Thyroid gland (tissue), 4 donors: ENCODE measurements at places on chromosomes 2 and 18.

DNA sequence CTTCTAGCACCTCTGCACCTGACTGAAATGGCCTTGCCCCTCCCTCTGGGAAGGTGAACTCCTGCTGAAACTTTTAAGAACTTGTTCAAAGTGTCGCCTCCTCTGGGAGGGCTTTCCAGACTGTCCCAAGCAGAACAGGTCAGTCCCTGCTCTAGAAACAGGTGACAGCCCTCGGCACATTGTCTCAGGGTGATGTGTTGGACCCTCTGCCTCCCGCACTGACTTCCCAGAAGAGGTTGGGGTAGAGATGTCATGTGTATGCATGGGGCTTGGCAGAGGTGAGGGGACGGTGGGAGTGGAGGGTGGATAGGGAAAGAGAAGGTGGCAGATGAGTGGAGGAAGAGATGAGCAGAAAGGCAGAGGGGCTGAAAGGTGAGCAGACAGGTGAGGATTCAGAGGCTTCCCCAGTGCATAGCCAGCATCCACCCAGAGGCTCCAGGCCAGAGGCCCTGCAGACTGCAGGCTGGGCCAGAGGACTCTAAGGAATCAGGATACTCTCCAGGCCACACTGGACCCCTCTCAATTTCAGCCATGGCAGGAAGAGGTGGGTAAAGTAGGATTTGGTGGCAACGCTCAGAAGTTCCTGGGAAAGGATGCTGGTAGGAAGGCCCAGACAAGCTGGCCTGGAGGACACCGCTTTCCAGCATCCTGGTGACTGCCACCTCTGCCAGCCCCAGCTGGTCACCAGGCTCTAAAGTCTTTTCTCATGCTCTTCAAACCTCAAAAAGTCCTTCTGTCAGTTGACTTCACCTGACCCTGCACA is 24.8 kb upstream of the TNS1 start:
- H3K27me3 ChIP-seq, result no peaks in the 10 kb centered on the region
- peak overlapping the region; percentile 52 for H3K27ac ChIP-seq
- no peak overlapping the region for H3K4me3 ChIP-seq
- no peaks in the 10 kb centered on the region for H3K36me3 ChIP-seq

GRCh38 chr2:14601156-14601770 is 31.3 kb upstream of the LRATD1 start:
- no peak overlapping the region for H3K4me3 ChIP-seq
- no peak overlapping the region for H3K27ac ChIP-seq
- H3K36me3 ChIP-seq, result no peaks in the 10 kb centered on the region
- H3K4me1 ChIP-seq, result no peaks in the 10 kb centered on the region

- no peak overlapping the region for H3K4me3 ChIP-seq
- no peak for DNase-seq
- H3K27me3 ChIP-seq, result no peaks in the 10 kb centered on the region
- H3K4me1 ChIP-seq, result peaks cover 4% of the 10 kb centered on the region
- H3K36me3 ChIP-seq, result no peaks in the 10 kb centered on the region
These were observed 150.1 kb downstream of the ARHGAP28 start for GRCh38 chr18:6879508-6880195.

- H3K4me1 ChIP-seq, result peaks cover 19% of the 10 kb centered on the region
- H3K27ac ChIP-seq, result no peak overlapping the region
- H3K27me3 ChIP-seq, result no peaks in the 10 kb centered on the region
- H3K36me3 ChIP-seq, result no peaks in the 10 kb centered on the region
- H3K4me3 ChIP-seq, result no peak overlapping the region
- no peak for DNase-seq
These were observed 4.1 kb upstream of the PRKCE start for GRCh38 chr2:45647356-45647755.

GRCh38 chr2:215697496-215697895 is 261.6 kb upstream of the FN1 start:
- DNase-seq, result no peak
- no peak overlapping the region for H3K27ac ChIP-seq
- H3K4me1 ChIP-seq, result peaks cover 17% of the 10 kb centered on the region
- no peak overlapping the region for H3K4me3 ChIP-seq

GRCh38 chr2:185318271-185318724 is 420.3 kb upstream of the FSIP2 start:
- no peaks in the 10 kb centered on the region for H3K27me3 ChIP-seq
- no peak overlapping the region for H3K4me3 ChIP-seq
- H3K4me1 ChIP-seq, result no peaks in the 10 kb centered on the region
- no peaks in the 10 kb centered on the region for H3K36me3 ChIP-seq
- no peak for DNase-seq

DNA sequence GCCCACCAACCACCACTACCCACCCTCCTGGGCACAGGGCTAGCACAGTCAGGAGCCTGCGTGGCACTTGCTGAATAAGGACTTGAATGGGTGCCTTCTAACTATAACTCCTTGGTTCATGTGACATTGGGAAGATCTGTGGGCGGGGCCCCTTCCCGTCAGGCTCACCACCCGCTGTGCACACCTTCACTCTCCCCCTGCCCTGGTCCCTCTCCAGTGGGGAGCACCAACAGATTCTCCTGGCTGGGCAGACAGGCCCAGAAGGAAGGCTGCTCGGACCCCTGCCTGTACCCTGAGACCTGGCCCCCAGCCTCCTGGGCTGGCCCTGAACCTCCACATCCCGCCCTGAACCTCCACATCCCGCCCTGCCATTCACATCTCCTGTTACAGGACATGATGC is 33.4 kb upstream of the POMC start:
- DNase-seq, result no peak
- no peaks in the 10 kb centered on the region for H3K4me1 ChIP-seq
- no peaks in the 10 kb centered on the region for H3K36me3 ChIP-seq

DNA sequence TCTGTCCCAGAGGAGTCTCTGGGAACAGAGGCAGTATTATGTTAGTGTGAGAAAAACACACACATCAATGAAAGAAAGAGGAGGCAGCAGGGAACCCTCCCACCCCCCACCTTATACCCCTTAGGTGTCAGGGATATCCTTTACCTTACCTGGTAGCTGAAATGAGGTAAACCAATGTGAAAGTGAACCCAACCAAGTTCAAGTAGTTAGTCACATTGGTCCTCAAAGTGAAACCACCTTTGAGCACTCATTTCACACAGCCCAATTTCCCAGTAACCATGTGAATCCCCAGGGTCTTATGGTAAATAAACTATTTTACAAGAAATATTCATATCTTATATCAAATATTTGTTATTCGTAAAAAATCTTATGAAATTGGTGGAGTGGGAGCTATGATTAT is 377.8 kb downstream of the LRATD1 start:
- no peak overlapping the region for H3K27ac ChIP-seq
- no peaks in the 10 kb centered on the region for H3K36me3 ChIP-seq
- DNase-seq, result no peak
- no peak overlapping the region for H3K4me3 ChIP-seq
- H3K27me3 ChIP-seq, result no peaks in the 10 kb centered on the region

DNA sequence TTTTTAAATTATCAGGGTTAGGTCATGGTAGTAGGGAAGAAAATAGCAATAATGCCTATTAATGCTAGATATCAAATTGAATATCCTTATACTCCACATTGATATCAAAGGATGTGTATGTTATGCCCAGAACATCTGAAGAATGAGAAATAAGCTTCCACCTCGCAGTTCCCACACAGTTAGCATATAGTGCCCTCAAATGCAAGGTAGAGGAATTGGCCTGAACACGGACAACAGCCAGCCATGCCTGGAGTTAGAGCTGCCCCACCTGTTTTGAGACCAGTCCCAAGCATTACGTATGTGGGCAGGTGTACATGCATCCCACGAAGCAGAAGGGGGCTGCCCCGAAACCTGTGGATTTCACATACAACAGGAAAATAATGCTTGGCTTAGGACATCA is 79.6 kb downstream of the SUMO1 start:
- H3K27me3 ChIP-seq, result no peaks in the 10 kb centered on the region
- H3K27ac ChIP-seq, result no peak overlapping the region
- DNase-seq, result no peak
- no peaks in the 10 kb centered on the region for H3K36me3 ChIP-seq

GRCh38 chr2:136764452-136765255 is 691 bp upstream of the THSD7B start:
- H3K4me3 ChIP-seq, result peak overlapping the region; percentile 15
- no peaks in the 10 kb centered on the region for H3K4me1 ChIP-seq
- H3K27ac ChIP-seq, result no peak overlapping the region
- DNase-seq, result no peak
- H3K27me3 ChIP-seq, result peaks cover 4% of the 10 kb centered on the region
- no peaks in the 10 kb centered on the region for H3K36me3 ChIP-seq

GRCh38 chr2:23381084-23381483 is 3.9 kb upstream of the KLHL29 start:
- H3K4me3 ChIP-seq, result no peak overlapping the region
- no peaks in the 10 kb centered on the region for H3K36me3 ChIP-seq
- no peak overlapping the region for H3K27ac ChIP-seq

- no peak overlapping the region for H3K27ac ChIP-seq
- no peaks in the 10 kb centered on the region for H3K27me3 ChIP-seq
- DNase-seq, result no peak
- no peaks in the 10 kb centered on the region for H3K36me3 ChIP-seq
These were observed 38.1 kb upstream of the STAT1 start for GRCh38 chr2:191051825-191052778.

DNA sequence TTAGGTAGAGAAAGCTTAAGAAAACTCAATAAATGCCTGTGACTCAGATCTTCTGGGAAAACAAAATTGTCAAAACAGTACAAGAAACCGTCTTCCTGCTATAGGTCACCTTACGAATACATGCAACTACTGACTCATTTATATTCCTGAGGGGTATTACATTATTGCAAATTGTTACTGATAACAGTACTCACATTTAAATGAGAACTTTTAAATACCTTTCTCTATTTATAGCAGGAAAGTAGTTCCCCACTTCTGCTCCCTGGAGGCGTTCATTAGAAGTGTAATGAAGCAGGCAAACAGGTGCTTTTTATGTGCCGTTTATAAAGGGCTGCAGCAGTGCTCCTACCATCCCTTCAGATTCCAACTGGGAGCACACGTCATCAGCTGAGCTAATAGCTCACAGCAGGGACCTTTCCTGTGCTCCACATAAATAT is 65.1 kb upstream of the RPRM start:
- DNase-seq, result no peak
- H3K27me3 ChIP-seq, result no peaks in the 10 kb centered on the region
- H3K36me3 ChIP-seq, result no peaks in the 10 kb centered on the region
- no peak overlapping the region for H3K4me3 ChIP-seq
- H3K27ac ChIP-seq, result no peak overlapping the region

DNA sequence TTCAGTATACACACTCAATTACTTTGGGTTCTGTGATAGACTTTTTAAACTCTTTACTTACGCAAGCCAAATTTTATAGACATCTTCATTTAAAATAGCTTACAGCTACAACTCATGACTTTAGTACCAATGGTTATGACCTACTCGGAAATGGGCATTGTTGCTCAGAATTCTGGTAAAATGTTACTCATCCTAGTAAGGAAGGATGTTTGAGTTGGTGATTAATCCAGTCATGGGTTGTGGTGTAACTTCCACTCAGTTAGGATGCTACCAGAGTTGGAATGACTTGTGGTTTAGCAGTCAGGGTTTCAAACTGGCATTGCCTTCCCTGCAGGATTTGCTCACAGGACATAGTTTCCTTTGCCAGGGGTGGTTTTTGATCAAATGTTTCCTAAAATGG is 7.4 kb upstream of the NPC1 start:
- no peaks in the 10 kb centered on the region for H3K36me3 ChIP-seq
- DNase-seq, result no peak
- H3K4me1 ChIP-seq, result no peaks in the 10 kb centered on the region
- H3K4me3 ChIP-seq, result no peak overlapping the region
- H3K27ac ChIP-seq, result no peak overlapping the region
- H3K27me3 ChIP-seq, result no peaks in the 10 kb centered on the region

- no peak overlapping the region for H3K27ac ChIP-seq
- H3K4me3 ChIP-seq, result no peak overlapping the region
- no peaks in the 10 kb centered on the region for H3K27me3 ChIP-seq
- no peaks in the 10 kb centered on the region for H3K36me3 ChIP-seq
- peak; percentile 2 for DNase-seq
These were observed 225.3 kb downstream of the MC4R start for GRCh38 chr18:60147323-60147722.

DNA sequence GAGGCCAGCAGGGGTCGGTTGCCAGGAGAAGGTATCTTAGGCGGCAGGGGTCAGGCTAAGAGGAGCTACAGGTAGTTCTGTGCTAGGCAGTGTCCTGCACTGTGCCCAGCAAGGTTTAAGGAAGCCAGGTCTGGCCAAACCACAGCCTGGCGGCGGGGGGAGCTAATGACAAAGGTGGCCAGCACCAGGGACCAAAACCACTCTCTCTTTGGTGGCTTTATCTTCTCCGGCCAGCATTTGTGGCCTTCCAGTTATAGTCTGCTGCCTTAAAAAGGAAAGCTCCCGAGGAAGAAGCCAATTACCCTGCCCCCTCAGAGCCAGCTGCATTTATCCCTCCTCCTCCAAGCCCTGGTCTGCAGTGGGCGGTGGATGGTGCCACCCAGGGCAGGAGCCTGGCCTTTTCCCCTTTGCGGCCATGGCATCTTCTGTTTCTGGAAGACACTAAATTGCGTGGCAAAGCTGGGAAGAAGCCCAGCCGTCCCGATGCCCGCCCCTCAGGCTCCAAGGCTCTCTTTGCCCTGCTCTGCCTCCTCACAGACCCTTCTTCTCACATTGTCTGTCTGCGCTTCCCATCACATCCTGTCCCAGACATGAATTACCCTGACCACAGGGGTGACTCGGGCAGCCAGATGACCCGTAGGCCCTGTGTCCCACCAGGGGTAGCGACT is 94.6 kb downstream of the EN1 start:
- DNase-seq, result no peak
- no peak overlapping the region for H3K27ac ChIP-seq
- no peak overlapping the region for H3K4me3 ChIP-seq
- H3K27me3 ChIP-seq, result no peaks in the 10 kb centered on the region
- H3K4me1 ChIP-seq, result no peaks in the 10 kb centered on the region
- no peaks in the 10 kb centered on the region for H3K36me3 ChIP-seq

GRCh38 chr2:21981127-21981526 is 857.4 kb downstream of the TDRD15 start:
- H3K4me3 ChIP-seq, result no peak overlapping the region
- H3K27me3 ChIP-seq, result no peaks in the 10 kb centered on the region
- no peak overlapping the region for H3K27ac ChIP-seq
- no peak for DNase-seq
- no peaks in the 10 kb centered on the region for H3K4me1 ChIP-seq

GRCh38 chr18:48910972-48911545 is 39.7 kb downstream of the SMAD7 start:
- H3K36me3 ChIP-seq, result no peaks in the 10 kb centered on the region
- no peak overlapping the region for H3K27ac ChIP-seq
- peaks cover 5% of the 10 kb centered on the region for H3K4me1 ChIP-seq
- no peaks in the 10 kb centered on the region for H3K27me3 ChIP-seq

DNA sequence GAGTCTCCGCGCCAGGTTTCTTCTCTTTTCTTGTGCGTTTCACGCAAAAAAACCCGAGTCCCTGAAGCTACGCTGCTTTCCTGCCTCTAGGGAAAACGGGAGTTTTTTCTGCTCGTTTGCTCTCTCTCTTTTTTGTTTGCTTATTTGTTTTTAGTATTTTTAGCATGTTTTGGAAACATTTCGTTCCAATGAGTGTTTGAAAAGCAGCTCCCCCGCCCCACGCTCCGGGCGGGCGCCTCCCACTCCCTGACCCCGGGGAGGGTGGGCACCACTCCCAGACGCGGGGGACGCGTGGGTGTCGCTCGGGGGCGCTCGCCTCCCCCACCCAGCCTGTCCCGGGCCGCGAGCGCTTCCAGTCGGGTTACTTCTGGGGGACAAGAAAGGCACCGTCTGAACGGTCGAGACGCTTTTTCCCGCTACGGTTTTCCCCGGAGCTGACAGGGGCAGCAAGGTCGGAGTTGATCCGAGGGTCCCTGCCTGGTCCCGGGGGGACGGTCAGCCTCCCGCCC is 446 bp upstream of the EFHD1 start:
- peak; percentile 44 for DNase-seq
- peak overlapping the region; percentile 64 for H3K4me3 ChIP-seq
- H3K27me3 ChIP-seq, result no peaks in the 10 kb centered on the region
- no peaks in the 10 kb centered on the region for H3K36me3 ChIP-seq
- peaks cover 4% of the 10 kb centered on the region for H3K4me1 ChIP-seq
